HS-5 (cell line): ENCODE measurements at places on chromosomes 16 and 17.

DNA sequence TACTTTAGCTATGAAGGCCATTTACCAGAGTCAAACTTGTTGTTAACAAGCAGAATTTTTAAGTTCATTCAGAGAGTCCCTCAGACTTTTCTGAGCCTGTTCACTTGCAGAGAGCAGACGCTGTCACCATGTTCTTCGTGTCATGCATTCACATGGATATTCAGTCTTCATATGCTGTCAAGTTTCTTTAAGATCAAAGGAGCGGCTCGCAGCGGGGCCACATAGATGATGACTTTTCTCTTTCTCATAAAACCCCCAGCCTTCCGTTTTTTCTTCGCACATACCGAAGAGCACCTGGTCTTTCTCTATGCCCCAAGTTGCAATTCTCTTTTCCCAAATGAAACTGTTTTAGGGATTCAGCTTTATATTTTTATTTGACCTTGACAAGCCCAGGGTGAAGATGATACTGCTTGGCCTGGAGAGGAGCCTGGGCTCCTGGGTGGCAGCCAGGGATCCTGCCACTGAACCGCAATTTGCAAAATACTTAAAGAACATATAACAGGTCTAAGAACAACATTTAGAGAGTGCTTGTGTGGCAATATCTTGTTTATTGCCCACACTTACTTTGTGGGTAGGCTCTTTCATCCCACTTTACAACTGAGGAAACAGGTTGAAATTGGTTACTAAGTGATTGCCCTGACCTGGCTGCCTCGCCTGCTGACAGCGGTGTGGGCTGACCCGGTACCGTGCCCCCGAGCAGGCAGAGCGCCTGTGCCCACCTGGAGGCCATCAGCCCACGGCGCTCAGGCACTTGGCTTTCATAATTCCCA is 22.9 kb downstream of the SEC14L1 start:
- DNase-seq: no peak

DNA sequence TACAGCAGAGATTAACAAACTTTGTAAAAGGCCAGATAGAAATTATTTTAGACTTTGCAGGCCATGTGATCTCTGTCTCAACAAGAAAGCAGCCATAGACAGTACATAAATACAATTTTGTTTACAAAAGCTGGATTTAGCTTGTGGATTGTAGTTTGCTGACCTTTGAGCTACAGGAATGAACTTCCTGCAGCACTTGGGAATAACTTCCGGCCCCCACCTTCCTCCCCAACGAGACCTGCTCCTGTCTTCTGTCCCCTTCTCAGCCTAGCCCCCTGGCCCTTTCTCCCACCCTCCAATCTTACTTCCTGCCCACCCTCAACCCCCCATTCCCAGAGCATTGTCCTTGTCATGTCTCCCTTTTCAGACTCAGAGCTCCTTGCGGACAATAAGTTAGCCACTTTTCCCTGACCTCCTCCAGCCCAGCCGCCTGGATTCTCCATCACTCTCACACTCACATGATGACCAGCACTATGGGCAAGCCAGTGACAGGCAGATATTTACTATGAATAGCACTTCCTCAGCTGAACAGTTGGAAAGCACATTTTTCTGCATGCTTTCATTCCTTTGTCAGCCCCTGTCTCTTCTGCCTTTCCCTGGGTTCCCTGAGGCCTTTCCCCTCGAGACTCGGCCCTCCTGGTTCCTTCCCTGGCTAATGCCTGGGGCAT is 27.6 kb upstream of the DLX3 start:
- no peak for DNase-seq

DNA sequence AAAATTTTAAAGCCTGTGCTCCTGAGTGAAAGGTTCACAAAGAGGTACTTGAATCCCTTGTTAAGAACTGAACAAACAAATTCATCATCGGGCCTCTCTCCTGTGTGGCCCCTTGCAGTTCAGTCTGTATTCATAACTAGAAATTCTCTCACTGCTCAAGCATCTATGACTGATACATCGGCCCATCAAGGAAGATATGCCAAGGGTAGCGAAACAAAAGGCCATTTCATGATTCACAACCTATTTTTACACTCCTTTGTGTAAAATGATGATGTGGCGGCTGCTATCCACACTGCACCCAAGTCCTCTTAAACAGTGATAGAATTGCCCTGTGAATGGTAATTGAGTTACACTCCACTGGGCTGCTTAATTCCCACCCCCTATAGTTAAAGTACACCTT is 204.6 kb downstream of the STX8 start:
- DNase-seq: peak; percentile 84

DNA sequence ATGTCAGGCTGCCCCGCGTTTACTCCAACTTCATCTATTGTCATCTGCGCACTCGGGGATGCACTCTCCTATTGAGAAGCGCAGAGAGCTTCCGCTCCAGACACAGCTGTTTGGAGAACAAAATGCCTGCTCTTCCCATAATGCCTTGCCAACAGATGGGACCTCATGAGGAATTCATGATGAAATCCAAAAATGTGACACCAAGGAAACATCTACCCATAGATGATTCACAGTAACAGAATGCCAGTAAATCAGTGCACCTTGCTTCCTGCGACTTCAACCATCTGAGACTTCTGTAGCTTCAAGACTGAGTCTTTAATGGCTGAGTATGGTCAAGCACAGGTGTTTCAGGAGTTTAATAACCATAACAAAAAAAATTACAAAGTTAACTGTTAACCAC is 1144.9 kb upstream of the GOT2 start:
- no peak for DNase-seq

GRCh38 chr17:74052993-74053711 is 150.3 kb upstream of the RPL38 start:
- no peak for DNase-seq

- DNase-seq: no peak
Measured at GRCh38 chr17:9291912-9292560, 270.7 kb downstream of the NTN1 start.
